Thyroid gland (tissue), 4 donors: ENCODE measurements at places on chromosomes 3 and 15. TPM values are rescaled to one million over a fixed set of nuclear protein-coding genes. Genes with fewer than 3 reads are reported as not detected.

Gene PIGZ
- 0.46 TPM for total RNA-seq

Gene ACAA1
- 81.4 TPM for total RNA-seq

Gene CLDN1
- 29.2 TPM for total RNA-seq

Gene MYRIP
- total RNA-seq = 1.6 TPM

Gene CHST2
- total RNA-seq = 12.0 TPM

Gene PAK6
- total RNA-seq = 42.1 TPM

Gene TIMP4
- 35.0 TPM for total RNA-seq

Gene PARP15
- 1.9 TPM for total RNA-seq

Gene FEZF2
- total RNA-seq = not detected

Gene RTP1
- not detected for total RNA-seq

Gene LTK
- total RNA-seq = 0.22 TPM

Gene LEKR1
- total RNA-seq = 7.1 TPM

DNA sequence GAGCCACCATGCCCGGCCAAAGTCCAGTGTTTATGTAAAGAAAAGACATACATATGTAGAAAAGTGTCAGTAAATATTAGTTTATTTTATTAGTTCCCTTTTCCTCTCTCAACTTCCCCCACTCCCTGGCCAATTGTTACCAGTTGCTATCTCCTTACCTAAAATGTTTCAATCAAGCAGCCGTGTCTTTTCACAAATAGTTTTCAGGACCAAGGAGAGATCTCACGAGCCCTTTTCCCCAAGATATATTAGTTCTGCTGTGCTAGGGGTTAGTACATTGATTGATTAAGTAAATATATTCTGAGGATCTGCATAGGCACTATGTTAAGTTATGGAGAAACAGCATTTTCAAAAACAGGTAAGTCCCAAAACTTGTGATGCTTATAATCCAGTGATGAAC is 87.4 kb downstream of the ZIC4 start:
- H3K4me3 ChIP-seq = no peak overlapping the region
- no peaks in the 10 kb centered on the region for H3K27me3 ChIP-seq
- no peak for DNase-seq
- H3K4me1 ChIP-seq = no peaks in the 10 kb centered on the region
- H3K27ac ChIP-seq = no peak overlapping the region

GRCh38 chr15:51755790-51756189 is 4.4 kb downstream of the TMOD2 start:
- peaks cover 4% of the 10 kb centered on the region for H3K4me1 ChIP-seq
- H3K27ac ChIP-seq = no peak overlapping the region
- DNase-seq = no peak
- no peaks in the 10 kb centered on the region for H3K27me3 ChIP-seq
- H3K4me3 ChIP-seq = no peak overlapping the region

- no peak overlapping the region for H3K4me3 ChIP-seq
- no peaks in the 10 kb centered on the region for H3K4me1 ChIP-seq
- H3K27me3 ChIP-seq = no peaks in the 10 kb centered on the region
- H3K27ac ChIP-seq = no peak overlapping the region
Observed at GRCh38 chr15:95830281-95830680, 500.2 kb upstream of the NR2F2 start.

DNA sequence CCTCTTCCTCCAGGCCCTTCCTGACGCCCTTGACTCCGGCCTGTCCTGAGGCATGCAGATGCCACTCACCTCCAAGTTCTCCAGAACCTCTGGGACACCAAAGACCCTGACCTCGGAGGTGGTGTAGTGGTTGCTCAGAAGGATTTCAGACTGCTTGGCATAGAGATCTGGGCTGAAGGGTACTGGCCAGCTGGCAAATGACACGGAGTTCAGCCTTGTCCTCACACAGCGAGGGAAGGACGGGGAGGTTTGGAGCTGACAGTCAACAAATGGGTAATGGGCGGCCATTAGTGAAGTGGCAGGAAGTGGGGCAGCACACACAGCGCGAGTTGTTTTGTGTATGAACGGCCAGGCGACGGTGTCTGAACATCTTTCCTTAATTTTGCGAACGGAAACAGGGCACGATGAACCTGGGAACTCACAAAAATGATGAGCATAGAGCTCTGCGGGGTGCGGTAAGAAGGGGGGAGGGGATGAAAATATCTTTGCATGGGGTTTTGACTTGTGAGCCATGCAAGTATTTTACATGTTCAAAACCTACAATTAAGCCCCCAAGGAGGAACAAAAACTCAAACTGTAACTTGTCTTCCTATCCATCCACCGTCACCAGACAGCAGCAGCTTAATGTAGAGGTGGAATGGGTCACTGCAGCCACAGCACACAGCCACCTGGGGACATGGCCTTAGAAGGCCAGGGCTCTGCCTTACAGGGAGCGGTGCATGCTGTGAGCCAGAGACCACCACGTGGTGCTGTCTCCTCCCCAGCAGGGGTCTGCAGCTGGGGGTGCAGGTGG is 43.6 kb upstream of the RPL32 start:
- no peak overlapping the region for H3K27ac ChIP-seq
- no peaks in the 10 kb centered on the region for H3K36me3 ChIP-seq
- H3K27me3 ChIP-seq = no peaks in the 10 kb centered on the region
- H3K4me1 ChIP-seq = no peaks in the 10 kb centered on the region

DNA sequence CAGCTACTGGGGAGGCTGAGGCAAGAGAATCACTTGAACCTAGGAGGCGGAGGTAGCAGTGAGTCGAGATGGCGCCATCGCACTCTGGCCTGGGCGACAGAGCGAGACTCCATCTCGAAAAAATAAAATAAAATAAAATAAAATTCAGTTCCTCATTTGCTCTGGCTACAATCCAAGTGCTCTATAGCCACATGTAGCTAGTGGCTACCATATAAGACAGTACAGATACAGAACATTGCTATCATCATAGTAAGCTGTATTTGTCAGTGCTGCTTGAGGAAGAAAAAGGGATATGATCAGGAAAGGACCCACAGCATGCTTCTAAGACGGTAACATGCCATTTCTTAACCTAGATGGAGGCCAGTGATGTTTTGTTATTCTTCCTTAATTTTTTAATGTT is 88.7 kb upstream of the CDAN1 start:
- no peaks in the 10 kb centered on the region for H3K27me3 ChIP-seq
- H3K27ac ChIP-seq = no peak overlapping the region
- no peak for DNase-seq
- H3K36me3 ChIP-seq = no peaks in the 10 kb centered on the region

DNA sequence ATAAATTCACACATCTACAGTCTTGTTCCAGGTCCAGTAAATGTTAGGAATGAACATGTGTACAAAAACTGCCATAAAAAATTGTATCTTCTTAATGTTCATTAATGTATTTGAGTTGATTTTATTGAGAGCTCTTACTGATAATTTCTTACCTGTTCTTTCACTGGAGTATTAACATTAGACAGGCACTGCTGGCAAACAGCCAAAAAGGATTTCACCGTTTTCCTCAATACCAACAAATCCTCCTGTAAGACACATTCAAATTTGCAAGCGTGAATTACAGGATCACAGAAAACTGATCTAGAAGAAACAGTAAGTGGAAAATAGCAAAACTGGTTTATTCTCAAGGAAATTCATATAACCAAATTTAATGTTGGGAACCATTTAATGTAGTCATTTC is 127.4 kb downstream of the PCCB start:
- no peak overlapping the region for H3K4me3 ChIP-seq
- H3K27me3 ChIP-seq = no peaks in the 10 kb centered on the region
- no peaks in the 10 kb centered on the region for H3K4me1 ChIP-seq
- H3K27ac ChIP-seq = no peak overlapping the region
- H3K36me3 ChIP-seq = no peaks in the 10 kb centered on the region

- H3K4me1 ChIP-seq = no peaks in the 10 kb centered on the region
- H3K4me3 ChIP-seq = peak overlapping the region; percentile 5
- no peaks in the 10 kb centered on the region for H3K36me3 ChIP-seq
- H3K27me3 ChIP-seq = no peaks in the 10 kb centered on the region
Observed at GRCh38 chr3:171028025-171028778, 1.7 kb upstream of the SLC2A2 start.

GRCh38 chr15:77053709-77054108 is 17.2 kb downstream of the TSPAN3 start:
- H3K36me3 ChIP-seq = peaks cover 9% of the 10 kb centered on the region
- no peaks in the 10 kb centered on the region for H3K4me1 ChIP-seq
- no peak overlapping the region for H3K4me3 ChIP-seq
- H3K27me3 ChIP-seq = no peaks in the 10 kb centered on the region

DNA sequence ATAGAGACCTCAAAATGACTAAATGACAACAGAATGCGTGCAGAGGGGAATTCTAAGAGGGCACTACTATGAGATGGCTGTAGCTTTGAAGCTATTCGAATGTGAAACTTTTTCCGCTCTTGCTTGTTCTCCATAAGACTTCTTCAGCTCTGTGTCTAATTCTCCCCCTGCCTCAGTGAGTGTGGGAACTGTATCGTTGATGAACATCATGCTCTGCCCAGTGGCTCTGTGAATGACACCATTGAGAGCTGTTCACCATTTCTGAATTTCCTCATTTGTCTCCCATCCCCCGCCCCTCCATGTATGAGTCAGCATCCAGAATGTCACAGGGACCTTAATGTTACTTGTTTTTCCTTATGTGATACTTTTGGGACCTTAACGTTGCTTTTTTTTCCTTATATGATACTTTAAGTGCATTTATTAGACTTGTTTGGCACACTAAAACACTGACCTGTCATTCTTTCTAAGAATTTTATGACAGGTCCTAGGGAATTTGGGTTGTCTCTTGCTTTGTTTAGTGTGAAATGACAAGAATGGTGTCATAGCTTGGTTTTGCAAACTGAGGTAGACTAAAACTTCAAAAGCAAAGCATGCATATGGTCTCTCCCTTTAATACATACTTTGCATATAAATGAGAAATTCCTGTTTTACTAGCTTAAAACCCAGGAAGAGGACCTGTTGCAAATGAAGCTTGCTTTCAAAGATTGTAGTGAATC is 99.6 kb downstream of the FNDC3B start:
- peaks cover 63% of the 10 kb centered on the region for H3K4me1 ChIP-seq
- DNase-seq = peak; percentile 79
- peak overlapping the region; percentile 33 for H3K27ac ChIP-seq

DNA sequence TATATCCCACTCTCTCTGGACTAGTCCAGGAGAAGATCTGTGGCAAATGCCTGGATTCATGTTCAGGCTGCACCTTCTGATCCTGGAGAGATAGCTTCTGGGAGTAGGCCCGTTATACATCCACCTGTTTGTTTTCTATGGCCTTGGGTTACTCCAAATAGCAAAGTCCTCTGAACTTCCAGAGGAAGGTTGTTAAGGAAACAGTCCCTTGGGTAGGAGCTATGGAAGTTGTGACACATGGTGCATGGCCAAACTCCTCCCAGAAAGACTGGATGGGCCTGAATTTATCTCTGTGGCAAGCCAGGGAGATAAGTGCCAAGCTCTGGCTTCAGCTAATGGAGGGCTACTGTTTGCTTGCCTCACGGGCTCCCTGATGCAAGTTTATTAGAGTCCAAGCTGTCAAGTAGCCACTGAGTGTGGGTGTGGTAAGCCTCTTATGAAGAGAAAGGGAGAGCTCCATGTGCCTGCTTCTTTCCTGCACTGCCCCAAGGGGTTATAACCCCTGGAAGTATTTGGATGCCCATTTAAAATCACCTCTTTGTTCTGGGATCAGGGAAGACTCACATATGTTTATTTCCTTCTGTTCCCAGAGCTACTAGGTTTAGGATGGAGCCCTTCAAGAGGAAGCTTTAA is 328.7 kb upstream of the ATP11B start:
- H3K27me3 ChIP-seq = no peaks in the 10 kb centered on the region
- H3K36me3 ChIP-seq = no peaks in the 10 kb centered on the region
- no peaks in the 10 kb centered on the region for H3K4me1 ChIP-seq

DNA sequence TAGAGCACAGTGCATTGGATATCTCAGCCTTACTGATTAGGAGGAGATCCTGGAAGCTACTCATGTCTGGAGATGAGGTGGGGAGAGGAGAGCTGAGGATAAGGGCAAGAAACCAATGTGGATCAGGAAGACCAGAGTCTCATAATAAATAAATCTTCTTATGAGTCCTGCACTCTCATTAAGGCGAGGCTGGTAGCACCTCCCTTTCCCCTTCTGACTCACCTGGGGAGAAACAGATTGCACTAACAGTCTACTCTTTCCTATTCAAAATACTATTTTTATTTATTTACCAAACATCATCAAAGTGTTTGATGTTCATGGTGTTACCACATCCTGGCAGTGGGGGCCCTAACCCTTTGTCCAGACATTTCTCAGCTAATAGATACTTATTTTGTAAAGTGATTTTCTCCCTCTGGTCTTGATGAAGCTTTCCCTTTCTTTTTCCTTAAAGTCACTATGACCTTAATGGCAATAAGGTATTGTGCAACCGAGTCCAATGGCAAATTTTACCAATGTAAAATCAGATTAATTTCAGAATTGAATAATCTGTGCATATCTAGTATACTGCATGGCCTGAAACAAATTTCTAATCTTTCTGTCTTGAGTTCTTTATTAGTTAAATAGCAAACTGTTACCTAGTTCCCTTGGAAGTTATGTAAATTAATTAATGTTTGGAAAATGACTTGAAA is 81.1 kb downstream of the IQCH start:
- H3K4me3 ChIP-seq = no peak overlapping the region
- no peaks in the 10 kb centered on the region for H3K27me3 ChIP-seq
- H3K27ac ChIP-seq = no peak overlapping the region
- DNase-seq = no peak
- H3K4me1 ChIP-seq = no peaks in the 10 kb centered on the region
